ENCODE measurements at places on chromosomes 11 and 22. TPM values are rescaled to one million over a fixed set of nuclear protein-coding genes. Genes with fewer than 3 reads are reported as not detected.

DNA sequence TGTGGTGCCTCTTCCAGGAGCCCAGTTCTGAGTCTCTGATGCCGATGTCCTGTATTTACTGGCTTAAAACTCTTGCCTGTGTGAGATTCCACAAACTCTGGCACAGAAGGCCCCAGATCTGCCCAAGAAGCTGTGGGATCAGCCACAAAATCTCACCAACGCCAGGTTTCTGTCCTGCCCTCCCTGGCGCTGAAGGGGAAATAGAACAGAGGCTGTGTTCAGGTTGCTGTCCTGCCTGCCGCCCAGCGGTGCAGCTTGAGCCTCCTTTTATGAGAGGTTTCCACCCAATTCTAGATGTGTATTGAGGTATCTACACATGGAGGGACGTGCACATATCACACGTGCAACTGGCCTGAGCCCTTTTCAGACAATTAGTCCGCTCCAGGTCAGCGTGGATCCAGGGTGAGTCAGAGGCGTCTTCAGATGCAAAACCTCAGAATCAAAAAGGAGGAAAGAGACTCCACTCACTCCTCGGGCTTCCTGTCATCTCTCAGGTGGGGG, 2.2 kb downstream of the TMEM80 start:
- H3K27me3 ChIP-seq: no peaks in the 10 kb centered on the region
- H3K36me3 ChIP-seq: peaks cover 10% of the 10 kb centered on the region
- H3K27ac ChIP-seq: peak overlapping the region; percentile 18
- no peak overlapping the region for H3K4me3 ChIP-seq

GRCh38 chr11:113420808-113421207, 33.2 kb downstream of the ANKK1 start:
- no peak for DNase-seq
- H3K36me3 ChIP-seq: no peaks in the 10 kb centered on the region
- H3K27ac ChIP-seq: no peak overlapping the region
- H3K4me3 ChIP-seq: no peak overlapping the region
- no peaks in the 10 kb centered on the region for H3K4me1 ChIP-seq

OR2AT4 gene
- total RNA-seq: not detected

TOMM22 gene
- 158 TPM for total RNA-seq

DNA sequence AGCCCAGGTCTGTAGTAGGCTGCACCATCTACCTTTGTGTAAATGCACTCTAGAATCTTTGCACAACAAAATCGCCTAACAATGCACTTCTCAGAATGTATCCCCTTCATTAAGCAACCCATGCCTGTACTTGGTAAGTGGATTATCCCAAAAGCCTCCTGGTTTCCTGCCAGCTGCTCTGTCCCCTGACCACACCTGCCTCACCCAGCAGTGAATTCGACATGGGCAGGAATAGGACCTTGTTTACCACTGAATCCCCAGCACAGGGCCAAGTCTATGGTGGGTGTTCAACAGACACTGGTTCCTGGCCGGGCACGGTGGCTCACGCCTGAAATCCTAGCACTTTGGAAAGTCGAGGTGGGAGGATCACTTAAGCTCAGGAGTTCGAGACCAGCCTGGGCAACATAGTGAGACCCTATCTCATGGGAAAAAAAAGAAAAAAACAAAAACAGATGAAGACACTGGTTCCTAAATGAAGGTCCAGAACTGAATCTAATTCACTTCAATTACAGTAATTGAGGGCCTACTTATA, 5.1 kb upstream of the SYCE3 start:
- H3K4me1 ChIP-seq: peaks cover 6% of the 10 kb centered on the region
- peaks cover 21% of the 10 kb centered on the region for H3K36me3 ChIP-seq
- H3K4me3 ChIP-seq: no peak overlapping the region
- no peak overlapping the region for H3K27ac ChIP-seq
- no peaks in the 10 kb centered on the region for H3K27me3 ChIP-seq
- DNase-seq: no peak

GRCh38 chr11:63907808-63908530, 9.0 kb downstream of the RCOR2 start:
- H3K4me3 ChIP-seq: no peak overlapping the region
- H3K27ac ChIP-seq: no peak overlapping the region
- no peaks in the 10 kb centered on the region for H3K27me3 ChIP-seq
- peaks cover 33% of the 10 kb centered on the region for H3K36me3 ChIP-seq
- H3K4me1 ChIP-seq: peaks cover 2% of the 10 kb centered on the region

DNA sequence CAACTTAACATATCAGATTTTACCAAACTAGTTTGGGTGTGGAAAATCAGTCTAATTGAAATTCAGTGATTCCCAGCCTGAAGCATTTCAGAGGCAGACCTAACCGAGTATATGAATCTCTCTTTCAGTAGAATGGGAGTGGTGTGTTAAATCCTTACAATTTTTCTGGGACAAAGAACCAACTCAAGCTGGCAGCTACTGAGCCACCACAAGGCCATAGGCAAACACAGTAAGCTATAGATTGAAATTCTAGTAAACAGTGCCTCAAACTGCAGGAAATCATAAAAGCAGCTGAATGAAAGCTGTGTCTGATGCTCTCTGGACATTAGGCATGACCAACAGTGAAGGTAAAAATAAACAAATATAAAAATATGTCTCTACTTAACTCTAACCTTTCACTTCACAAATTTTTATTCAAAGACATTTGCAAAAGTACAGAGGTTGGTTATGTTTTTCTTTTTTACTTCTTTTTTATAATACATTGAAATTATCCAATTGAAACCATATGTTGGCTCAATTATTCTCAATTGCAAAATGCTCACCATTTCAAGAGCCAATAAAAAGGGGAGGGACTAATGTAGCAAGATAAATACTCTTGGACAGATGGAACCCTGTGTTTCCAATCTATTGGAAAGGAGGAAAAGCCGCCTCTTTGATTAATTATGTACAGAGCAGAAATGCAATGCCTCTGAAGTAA, 35.8 kb upstream of the FIBIN start:
- no peak overlapping the region for H3K4me3 ChIP-seq
- no peaks in the 10 kb centered on the region for H3K36me3 ChIP-seq
- no peaks in the 10 kb centered on the region for H3K27me3 ChIP-seq
- no peak overlapping the region for H3K27ac ChIP-seq
- H3K4me1 ChIP-seq: no peaks in the 10 kb centered on the region

GRCh38 chr22:19419464-19420178, 11.9 kb downstream of the HIRA start:
- peaks cover 59% of the 10 kb centered on the region for H3K4me1 ChIP-seq
- no peaks in the 10 kb centered on the region for H3K27me3 ChIP-seq
- peak; percentile 69 for DNase-seq

- no peaks in the 10 kb centered on the region for H3K4me1 ChIP-seq
- H3K4me3 ChIP-seq: no peak overlapping the region
- no peak for DNase-seq
- no peaks in the 10 kb centered on the region for H3K36me3 ChIP-seq
- no peak overlapping the region for H3K27ac ChIP-seq
- H3K27me3 ChIP-seq: no peaks in the 10 kb centered on the region
Observed at GRCh38 chr11:37394236-37394870, 796.3 kb upstream of the RAG2 start.

DNA sequence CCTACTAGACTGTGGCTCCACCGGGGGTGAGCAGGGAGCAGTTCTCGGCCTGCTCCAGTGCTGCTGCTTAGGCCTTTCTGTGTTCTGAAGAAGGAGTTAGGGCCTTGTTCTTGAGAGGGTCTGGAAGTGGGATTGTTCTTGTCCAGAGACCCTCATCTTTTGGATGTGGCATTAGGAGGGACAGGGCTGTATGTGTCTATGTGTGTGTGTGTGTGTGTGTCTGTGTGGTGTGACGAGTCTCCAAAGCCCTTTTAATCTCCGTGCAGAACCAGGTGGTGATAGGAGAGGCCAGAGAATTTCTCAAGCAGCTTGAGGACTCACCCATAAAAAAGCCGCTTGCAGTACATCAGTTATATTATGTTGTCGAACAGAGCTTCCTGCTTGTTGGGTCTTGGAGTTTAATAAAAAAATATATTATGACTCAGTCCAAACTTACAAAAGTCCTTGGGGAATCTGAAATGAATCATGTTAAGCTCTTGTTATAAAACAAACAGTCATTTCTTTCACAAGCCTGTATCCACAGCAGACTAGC, 196.5 kb downstream of the TENM4 start:
- H3K27ac ChIP-seq: no peak overlapping the region
- no peaks in the 10 kb centered on the region for H3K4me1 ChIP-seq
- H3K27me3 ChIP-seq: peaks cover 2% of the 10 kb centered on the region
- DNase-seq: no peak

- H3K4me1 ChIP-seq: peaks cover 49% of the 10 kb centered on the region
- DNase-seq: no peak
- H3K36me3 ChIP-seq: no peaks in the 10 kb centered on the region
- no peak overlapping the region for H3K27ac ChIP-seq
- H3K27me3 ChIP-seq: no peaks in the 10 kb centered on the region
Observed at GRCh38 chr11:2306877-2307500, 5.2 kb downstream of the TSPAN32 start.

PKDREJ gene
- total RNA-seq: not detected

- no peak overlapping the region for H3K27ac ChIP-seq
- H3K36me3 ChIP-seq: no peaks in the 10 kb centered on the region
- DNase-seq: no peak
- H3K27me3 ChIP-seq: peaks cover 16% of the 10 kb centered on the region
Observed at GRCh38 chr11:22674470-22675439, 8.3 kb downstream of the GAS2 start.

DNA sequence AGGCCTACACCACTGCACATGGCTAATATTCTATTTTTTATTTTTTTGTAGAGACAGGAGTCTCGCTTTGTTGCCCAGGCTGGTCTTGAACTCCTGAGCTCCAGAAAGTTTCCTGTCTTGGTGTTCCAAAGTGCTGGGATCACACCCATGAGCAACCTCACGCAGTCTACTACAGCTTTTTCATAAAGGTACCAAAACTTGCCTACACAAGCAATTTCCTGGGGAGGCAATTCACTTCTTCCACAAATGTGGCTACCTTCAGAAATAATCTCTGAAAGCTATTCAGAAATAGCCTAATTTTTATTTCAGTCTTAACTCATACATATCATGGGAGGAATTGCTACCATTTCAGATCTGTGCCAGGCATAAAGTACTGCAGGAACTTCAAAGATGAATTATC, 11.4 kb downstream of the SLC35F2 start:
- H3K27me3 ChIP-seq: no peaks in the 10 kb centered on the region
- no peak overlapping the region for H3K27ac ChIP-seq
- H3K4me3 ChIP-seq: no peak overlapping the region

GRCh38 chr22:26516503-26516902, 4.2 kb upstream of the TFIP11 start:
- DNase-seq: no peak
- H3K36me3 ChIP-seq: no peaks in the 10 kb centered on the region
- no peak overlapping the region for H3K27ac ChIP-seq
- H3K27me3 ChIP-seq: no peaks in the 10 kb centered on the region
- no peak overlapping the region for H3K4me3 ChIP-seq

DNA sequence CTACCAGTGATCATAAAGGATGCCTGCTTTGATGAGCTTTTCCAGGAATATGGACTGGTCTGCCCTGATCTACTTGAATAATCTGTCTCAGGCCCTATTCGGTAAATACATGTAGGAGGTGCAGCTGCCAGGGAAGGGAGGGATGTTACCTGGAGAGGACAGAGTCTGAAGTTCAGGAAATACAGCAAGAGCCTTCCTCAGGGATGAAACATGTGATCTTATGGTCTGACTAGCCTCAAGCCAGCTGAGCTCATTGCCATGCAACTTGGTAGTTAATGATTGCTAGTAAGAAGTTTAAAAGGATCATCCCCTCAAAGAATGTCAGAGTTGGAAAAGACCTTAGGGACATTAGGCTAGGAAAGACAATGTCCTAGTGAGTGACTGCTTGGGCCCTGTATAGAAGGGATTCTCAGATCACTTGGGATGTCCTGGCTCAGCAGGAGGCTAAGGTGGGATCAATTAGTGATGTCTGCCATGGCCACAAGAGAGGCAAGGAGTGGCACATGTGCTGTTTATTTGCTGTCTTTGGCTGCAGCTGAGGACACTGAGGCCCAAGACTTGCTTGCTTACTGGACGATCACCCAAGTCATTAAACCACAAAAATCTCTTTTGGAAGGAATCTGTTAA, 18.5 kb downstream of the PTPRJ start:
- H3K4me1 ChIP-seq: peaks cover 59% of the 10 kb centered on the region
- H3K4me3 ChIP-seq: no peak overlapping the region
- no peak for DNase-seq
- H3K27me3 ChIP-seq: no peaks in the 10 kb centered on the region
- peak overlapping the region; percentile 99 for H3K27ac ChIP-seq
- H3K36me3 ChIP-seq: peaks cover 4% of the 10 kb centered on the region

DNA sequence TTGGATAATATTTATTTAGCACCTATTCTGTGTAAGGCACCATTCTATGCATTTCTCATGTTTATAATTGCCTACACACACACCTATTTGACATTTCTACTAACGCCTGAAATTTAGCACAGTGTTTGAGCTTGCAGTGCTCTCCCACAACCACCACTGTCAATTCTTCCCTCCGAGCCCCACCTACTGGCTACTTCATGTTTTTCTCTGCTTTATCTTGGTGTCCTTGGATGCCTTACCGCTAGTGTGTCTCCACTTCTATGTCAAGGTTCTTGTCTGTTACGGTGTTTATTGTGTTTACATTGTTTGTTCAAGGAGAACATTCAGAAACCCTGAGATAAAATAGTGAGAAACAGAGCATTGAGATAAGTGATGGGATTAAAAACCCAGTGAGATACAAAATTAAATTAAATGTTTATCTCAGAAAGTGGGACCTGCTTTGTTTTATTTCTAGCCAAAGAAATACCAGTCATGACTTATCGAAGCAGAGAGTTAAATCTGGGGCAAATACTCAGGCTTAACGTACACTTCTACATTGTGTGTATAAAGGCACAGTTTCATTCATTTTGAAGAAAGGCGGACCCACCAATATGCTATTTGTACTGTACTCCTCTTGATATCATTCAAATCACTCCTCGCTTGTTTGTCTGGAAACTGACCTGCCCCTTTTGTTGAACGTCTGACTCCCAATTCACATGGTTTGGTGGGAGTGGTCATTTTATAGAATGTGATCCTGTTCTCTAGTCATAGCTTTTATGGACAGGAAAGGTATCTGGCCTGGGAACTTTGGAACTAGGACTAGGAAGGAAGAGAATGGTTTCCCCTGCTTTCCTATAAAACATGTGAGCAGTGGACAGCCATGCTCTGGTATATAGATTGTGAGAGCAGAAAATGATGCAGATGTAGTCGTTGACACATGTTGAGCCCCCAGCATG, 39.2 kb upstream of the SLC36A4 start:
- peak; percentile 19 for DNase-seq
- no peaks in the 10 kb centered on the region for H3K4me1 ChIP-seq
- no peaks in the 10 kb centered on the region for H3K36me3 ChIP-seq

DNA sequence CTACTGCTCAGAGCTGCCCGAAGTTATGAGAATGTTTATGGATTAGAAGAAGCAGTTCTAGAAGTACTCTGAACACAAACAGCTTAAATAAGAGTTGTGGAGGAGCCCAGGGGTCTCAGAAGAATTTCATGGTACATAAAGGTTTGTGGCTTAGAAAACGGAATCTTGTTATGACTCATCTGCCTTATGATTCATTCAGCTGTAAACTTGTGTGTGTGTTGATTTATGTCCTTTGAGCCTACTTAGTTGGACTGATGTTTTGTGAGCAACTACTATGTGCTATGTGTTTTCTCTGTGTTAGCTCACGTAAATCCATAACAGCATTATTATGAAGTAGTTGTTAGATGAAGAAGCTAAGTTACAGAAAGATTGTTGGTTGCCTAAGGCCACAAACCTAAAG, 203.7 kb downstream of the PGR start:
- H3K4me3 ChIP-seq: no peak overlapping the region
- H3K27ac ChIP-seq: no peak overlapping the region
- H3K27me3 ChIP-seq: no peaks in the 10 kb centered on the region
- H3K4me1 ChIP-seq: peaks cover 2% of the 10 kb centered on the region

FAM76B gene
- 46.0 TPM for total RNA-seq

- H3K36me3 ChIP-seq: no peaks in the 10 kb centered on the region
- H3K27me3 ChIP-seq: peaks cover 18% of the 10 kb centered on the region
- no peak overlapping the region for H3K4me3 ChIP-seq
- H3K4me1 ChIP-seq: no peaks in the 10 kb centered on the region
- H3K27ac ChIP-seq: no peak overlapping the region
Observed at GRCh38 chr11:71066311-71066710, 186.1 kb downstream of the SHANK2 start.

RPS3 gene
- 4,954 TPM for total RNA-seq

MIAT gene
- total RNA-seq: 11.6 TPM

All from activated CD8-positive, alpha-beta T cell treated with anti-CD3 and anti-CD28 coated beads for 36 hours (primary cell).